ENCODE measurements at places on chromosomes 4 and X.

DNA sequence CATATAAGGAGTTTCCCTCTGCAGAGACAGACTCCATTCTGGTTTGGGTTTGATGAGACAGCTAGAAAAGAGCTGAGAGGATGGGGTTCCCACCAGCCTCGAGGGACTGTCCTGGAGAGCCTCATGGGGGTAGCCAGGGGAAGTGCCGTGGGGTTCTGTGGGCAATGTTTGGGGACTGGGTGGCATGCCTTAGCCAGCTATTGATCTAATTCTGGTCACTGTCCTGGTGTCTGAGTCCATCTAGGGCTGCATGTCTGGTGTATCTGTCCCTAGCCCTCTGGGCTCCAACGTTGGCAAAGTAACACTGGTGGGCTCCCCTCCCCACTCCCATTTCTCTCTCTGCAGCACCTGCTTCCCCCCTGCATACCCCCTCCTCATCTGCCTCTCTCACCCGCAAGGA is 135.4 kb downstream of the SMIM20 start:
- no peak for DNase-seq

DNA sequence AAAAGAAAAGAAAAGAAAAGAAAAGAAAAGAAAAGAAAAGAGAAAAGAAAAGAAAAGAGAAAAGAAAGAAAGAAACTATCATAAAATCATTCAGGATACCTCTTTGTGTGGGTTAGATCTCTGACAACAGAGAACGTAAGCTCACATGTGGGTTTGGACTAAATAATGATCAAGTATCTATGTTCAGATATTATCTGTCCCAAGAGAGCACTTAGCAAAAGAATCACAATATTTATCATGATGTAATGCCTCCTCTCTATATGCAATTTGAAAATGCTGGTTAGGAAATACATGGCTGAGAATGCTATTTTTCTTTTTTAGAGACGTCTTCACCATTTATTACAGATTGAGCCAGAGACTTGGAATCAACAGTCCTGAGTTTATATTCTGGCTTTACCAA is 191.3 kb downstream of the KCNIP4 start:
- DNase-seq: no peak

DNA sequence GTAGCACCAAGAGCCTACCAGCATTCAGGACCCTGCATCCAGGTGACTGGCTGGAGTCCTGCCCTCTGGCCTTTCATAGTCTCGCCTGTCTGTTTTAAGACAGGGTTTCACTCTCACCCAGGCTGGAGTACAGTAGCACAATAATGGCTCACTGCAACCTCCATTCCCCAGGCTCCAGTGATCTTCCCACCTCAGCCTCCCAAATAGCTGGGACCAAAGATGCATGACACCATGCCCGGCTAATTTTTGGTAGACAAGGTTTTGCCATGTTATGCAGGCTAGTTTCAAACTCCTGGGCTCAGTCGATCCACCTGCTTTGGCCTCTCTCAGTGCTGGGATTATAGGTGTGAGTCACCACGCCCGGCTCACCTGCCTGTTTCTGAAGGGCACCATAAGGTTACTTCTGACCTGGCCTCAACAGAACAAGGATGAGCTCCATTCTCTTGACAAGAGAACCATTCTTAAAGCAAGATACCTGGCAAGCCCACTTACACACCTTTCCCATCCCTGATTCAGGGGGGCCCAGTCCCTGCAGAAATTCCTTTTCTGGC is 6.7 kb downstream of the RPS4X start:
- no peak for DNase-seq

- no peak for DNase-seq
These were observed 853.5 kb downstream of the TRIML1 start for GRCh38 chr4:188992706-188993105.

DNA sequence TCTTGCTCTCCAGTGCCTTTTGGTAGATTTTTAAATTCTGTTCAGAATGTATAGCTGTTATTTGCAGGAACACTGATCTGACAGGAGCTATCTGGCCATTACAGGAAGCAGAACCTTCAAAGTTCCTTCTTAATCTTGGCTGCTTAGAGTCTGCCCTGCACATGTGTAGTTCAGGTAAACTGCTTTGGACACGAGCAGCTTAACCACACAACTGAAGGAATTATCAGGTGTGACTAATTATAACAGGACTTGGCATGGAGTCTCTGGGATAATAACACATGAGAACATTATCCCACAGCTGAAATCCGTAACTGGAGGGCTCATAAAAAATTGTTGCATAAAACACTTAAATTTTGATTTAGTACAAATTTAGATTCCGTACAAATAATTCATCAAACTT is 11.6 kb upstream of the ING2 start:
- DNase-seq: no peak

- DNase-seq: no peak
These were observed 4.7 kb upstream of the ZNF518B start for GRCh38 chr4:10461850-10462400.

DNA sequence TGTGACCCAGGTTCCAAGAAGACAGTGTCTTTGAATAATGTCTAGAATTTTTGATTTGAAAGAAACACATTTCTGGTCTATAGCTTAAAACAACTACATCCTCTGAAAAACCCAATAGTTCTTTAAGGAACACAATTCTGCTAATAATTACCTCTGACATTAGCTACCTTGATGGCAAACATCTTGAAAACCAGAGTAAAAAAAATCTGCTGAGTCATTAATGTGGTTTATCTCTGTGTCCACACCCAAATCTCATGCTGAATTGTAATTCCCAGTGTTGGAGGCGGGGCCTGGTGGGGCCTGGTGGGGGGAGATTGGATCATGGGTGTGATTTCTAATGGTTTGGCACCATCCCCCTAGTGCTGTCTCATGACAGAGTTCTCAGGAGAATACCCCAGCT is 1233.8 kb downstream of the NLGN4X start:
- no peak for DNase-seq

DNA sequence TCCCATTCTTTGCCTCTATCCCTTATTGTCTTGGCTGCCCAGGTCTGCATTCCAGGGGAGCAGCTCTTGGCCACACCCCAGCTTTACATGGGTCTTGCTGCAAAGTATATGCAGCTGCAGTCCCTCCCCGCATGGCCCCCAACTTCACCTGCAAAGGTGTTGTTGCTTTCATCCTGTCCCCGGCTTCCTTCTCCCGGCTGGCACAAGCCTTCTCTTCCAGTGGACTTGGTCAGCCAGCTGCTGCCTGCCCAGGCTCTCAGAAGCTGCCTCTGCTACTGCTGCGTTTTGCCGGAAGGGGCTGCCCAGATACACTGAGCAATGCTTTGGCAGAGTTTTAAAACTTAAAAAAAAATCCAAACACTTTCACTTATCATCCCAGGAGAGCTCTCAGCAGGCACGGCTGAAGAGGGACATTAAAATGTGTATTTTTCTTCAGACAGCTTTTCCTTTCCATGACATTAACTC is 121.2 kb upstream of the PDLIM3 start:
- DNase-seq: no peak

DNA sequence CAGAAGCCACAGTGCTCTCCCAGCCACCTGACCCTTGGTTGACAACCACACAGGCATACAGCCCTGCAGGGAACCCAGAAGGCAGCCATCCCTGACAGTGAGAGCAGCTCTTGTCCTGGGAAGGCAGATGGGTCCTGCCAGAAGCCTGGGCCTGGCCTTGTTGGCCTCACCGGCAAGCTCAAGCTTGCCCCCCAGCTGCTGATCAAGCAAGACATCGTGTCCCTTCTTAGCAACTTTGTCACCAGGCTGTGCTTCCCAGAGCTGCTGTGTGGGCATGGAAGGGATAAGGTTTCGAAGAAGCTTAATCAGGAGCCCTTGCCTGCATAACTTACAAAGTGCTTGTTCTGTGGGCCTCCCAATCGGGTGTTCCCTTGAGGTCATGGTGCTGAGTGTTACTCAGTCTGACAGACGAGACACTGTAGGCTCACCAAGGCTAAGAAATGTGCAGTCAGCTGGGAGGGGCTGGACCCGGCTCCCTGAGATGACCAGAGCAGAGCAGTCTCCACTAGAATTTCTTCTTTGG is 6.8 kb upstream of the ABLIM2 start:
- no peak for DNase-seq
